ENCODE measurements at places on chromosomes 1 and 21.

GRCh38 chr1:8858888-8859706 lies 19.4 kb downstream of the ENO1 start:
- no peak for DNase-seq

- DNase-seq: no peak
Measured at GRCh38 chr1:26388791-26389445, 16.4 kb upstream of the ZNF683 start.

DNA sequence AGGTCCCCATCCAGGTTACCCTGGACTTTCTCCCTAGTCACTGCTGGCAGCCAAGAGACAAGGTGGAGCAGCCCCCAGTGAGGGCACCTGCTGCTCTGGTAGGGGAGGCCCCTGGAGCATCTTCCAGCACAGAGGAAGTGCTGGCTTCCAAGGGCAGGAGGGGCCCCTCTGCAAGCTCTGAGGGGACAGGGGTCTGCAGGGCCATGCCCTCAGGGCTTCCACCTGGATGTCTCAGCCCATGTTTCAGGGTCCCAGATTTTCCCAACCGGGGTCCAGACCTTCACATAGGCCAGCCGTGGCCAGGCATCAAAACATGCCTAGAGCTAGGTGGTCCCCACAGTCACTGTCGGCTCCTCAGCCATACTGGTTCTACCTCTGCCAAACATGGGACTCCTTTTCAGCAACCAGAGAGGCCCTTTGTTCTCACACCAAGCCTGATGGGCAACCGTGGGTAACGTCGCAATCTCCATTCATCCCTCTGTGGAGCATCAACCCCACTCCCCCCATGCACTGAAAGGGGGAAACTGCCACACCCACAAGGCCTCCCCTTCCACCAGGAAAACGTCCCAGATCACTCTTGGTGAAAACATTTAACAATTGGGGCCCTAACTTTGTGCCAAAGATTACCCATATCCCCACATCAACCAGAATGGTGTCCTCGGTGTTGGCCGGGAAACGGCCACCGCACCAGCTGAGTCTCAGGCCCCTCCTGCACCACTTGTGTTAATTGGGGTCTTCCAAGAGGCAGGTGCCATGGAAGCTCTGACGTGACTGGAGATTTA lies 1.9 kb upstream of the COL6A2 start:
- DNase-seq: no peak

DNA sequence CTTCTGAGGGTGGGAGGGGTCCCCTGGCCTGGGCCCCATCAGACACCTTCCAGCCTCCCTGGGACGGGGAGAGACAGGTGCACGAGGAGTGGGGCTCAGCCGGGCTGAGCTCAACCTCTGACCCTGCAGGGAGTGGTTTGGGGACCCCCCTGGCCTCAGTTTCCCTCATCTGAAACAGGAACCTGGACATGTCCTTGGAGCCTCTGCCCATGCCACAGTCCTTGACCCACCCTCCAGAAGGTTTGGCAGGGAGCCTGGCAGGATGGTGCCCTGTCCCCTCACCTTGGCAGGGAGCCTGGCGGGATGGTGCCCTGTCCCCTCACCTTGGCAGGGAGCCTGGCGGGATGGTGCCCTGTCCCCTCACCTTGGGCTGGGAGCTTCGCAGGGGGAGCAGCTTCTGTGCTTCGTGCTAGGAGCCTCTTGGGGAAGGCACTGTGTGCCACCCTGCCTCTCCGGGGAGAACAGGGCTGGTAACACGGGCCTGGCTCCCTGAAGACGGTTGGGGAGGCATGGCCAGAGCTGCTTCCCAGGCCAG lies 58.3 kb downstream of the SLX9 start:
- DNase-seq: no peak

DNA sequence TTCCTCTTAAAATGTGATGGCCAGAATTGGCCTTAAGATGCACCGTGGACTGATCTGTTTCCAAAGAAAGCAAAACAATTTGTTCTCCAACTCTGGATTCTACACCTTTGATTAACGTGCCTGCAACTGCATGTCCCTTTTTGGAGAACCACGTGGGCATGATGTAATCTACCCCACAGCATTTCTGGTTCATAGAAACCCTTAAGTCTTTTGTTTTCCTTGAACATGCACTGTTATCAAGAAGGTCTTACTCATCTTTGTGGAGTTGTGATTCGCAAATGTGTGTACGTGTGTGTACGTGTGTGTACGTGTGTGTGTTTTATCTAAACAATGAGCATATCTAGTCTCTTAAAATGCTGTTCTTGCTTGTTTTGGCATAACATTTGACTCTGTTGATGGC lies 57.8 kb downstream of the LPAR3 start:
- no peak for DNase-seq

DNA sequence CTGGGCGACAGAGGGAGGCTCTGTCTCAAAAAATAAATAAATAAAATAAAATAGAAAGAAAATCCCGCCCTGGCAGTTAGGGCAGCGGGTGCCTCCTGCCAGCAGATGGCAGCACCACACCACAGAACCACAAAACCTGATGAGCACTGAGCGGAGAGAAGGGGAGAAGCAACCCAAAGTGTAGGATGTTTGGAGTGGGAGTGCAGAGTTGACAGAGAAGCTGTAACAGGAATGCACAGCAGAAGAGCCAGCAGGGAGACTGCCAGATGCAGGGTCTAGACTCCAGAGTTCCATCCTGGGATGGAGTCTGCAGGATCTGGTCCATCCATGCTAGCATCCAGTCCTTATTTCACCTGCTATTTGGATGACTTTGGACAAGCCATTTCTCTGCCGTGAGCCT lies 29.7 kb upstream of the KIRREL1 start:
- DNase-seq: no peak

GRCh38 chr1:151590961-151591360 lies 20.9 kb upstream of the SNX27 start:
- no peak for DNase-seq

DNA sequence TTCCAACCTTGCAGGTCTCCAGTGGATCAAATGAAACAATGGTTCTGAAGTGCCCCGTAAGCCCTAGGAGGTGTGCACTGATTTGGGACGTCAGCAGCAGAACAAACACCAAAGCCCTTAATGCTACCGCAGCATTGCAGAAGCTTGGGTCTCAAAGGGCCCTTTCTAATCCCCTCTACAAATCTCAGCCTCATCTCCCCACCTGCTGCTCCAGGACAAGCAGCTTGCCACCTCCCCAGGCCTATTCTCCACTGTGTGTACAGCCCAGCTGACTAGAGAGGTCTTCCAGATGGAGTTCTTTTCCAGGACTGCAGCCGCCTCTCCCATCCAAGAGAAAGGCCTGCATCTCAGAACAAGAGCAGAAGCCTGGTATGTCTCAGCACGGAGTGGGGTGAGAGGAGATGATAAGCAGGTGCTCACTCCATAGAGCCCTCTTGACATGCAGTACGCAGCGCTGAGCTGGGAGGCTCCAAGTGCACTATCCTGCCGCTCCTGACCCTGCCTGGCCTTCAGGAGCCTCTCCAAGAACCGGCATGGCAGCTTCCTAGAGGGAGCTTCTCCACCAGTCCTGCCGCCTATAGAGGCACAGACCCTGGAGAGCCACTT lies 46.3 kb downstream of the MRPL37 start:
- DNase-seq: no peak
